ENCODE measurements at places on chromosomes 1 and 21.

DNA sequence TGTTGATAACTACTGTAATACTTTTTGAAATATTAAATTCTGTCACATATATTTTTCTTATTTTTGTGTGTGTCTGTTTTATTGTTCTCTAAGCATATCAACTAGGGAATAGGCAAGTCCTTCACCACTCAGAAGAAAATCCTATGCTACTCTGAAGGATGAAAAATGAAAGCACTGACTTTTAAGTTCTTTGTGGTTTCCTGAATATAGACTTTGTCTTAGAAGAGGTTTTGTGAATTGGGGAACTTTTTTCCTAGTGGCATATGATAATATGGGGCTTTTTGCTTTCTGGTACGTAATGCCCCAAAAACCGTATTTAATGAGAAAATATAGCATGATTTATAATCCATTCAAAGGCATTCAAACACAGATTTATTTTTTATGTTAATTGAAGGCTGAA lies 136.0 kb downstream of the SNX7 start:
- DNase-seq: no peak

GRCh38 chr21:31624181-31624580 lies 35.3 kb upstream of the SOD1 start:
- DNase-seq: no peak

DNA sequence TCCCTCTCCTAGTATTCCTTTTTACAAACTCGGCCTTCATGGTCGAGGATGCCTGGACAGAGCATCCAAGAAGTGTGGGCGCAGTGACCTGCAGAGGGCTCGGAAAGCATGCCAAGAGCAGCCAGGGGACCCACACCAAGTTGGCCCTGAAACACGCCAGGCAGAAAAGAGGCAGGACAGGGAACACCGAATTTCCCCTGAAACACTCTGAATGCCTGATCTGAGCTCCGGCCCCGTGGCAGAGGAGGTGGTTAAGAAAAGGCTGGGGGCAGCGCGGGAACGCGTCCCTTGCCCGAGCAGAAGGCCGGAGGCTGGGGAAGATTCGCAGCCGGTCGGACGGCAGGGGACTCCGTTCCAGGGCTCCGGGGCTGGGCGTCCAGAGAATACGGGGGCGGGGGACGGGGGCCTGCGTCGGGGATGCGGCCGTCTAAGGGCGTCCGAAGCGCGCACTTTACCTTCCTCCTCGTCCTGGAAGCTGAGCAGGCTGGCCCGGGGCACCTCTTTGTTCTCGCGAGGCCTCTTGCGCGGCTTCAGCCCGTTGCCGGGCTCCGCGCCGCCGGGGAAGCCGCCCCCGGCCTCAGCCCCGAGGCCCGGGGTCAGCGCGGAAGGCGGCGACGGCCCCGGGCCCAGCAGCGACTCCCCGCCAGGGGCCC lies 558 bp downstream of the PAXBP1 start:
- peak; percentile 36 for DNase-seq

DNA sequence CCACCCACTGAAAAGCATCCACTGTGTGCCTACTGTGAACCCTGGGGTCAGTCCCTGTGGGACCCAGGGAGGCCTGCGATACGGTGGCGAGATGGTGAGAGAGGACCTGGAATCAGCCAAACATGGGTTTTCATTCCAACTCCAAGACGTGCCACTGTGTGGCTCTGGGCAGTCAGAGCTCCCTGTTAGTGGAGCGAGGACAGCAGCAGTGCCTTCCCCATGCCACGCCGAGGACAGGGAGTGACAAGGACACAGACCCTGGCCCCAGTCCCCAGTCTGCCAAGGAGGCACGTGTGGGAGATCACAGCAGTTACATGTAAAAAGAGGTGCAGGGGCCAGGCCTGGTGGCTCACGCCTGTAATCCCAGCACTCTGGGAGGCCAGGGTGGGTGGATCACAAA lies 50.9 kb upstream of the TMEM51 start:
- no peak for DNase-seq

DNA sequence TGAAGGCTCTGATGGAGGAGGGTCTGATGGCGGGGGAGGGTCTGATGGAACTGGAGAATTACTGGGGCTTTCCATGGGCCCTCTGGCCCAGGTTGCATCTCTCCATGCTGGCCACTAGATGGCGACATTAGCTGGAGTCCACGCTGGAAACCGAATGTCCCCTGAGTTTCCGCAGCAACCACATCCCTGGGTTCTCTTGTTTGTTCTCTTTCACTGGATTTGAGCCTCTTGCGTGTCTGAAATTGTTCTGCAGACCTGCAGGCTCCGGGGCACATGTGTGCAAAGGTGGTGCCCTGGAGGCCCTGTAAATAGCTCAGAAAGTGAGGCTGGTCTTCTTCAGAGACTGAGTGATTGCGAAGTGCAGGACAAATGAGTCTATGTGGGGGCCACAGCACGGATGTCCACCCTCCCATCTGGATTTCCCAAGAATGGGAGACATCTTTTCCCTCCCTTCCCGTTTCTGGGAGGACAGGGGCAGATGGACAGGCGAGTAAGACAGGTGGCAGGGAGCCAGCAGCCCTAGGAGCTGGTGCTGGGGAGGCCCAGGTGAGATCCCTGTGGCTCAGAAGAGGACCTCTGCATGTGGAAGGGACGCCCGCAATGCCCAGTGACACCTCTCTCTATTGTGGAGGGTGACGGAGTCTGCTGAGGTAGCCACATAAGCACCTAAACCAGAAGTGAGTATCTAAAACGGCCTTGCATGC lies 73.2 kb upstream of the ABCG1 start:
- DNase-seq: peak; percentile 21

DNA sequence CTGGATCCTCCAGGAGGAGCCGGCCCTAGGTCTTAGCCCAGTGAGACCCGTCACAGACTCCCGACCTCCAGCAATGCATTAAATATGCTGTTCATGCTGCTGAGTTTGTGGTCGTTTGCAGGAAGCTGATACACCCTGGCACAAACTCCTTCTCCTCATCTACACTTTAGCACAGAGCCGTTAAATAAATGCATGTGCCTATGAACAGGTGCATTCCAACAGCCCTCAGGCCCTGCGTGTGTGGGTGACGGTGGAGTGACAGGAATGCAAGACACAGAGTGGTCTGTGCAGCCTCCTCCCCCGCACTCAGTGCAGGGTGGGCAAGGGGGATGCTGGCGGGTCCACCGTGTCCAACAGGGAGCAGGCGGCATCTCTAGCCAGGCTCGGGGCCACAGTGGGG lies 106.6 kb upstream of the TMPRSS2 start:
- DNase-seq: peak; percentile 68

- DNase-seq: no peak
Observed at GRCh38 chr1:110068646-110069403, 1.6 kb downstream of the ALX3 start.

- no peak for DNase-seq
Observed at GRCh38 chr1:86104606-86105532, 51.7 kb downstream of the COL24A1 start.

GRCh38 chr1:65343286-65343685 lies 33.9 kb downstream of the DNAJC6 start:
- DNase-seq: peak; percentile 51

- no peak for DNase-seq
Observed at GRCh38 chr1:206074839-206075238, 21.9 kb downstream of the RHEX start.

GRCh38 chr1:60331647-60332046 lies 258.1 kb upstream of the C1orf87 start:
- no peak for DNase-seq

- DNase-seq: peak; percentile 43
Observed at GRCh38 chr1:223513309-223513708, 120.1 kb downstream of the CCDC185 start.

GRCh38 chr1:205746757-205747412 lies 3.1 kb downstream of the NUCKS1 start:
- peak; percentile 8 for DNase-seq

DNA sequence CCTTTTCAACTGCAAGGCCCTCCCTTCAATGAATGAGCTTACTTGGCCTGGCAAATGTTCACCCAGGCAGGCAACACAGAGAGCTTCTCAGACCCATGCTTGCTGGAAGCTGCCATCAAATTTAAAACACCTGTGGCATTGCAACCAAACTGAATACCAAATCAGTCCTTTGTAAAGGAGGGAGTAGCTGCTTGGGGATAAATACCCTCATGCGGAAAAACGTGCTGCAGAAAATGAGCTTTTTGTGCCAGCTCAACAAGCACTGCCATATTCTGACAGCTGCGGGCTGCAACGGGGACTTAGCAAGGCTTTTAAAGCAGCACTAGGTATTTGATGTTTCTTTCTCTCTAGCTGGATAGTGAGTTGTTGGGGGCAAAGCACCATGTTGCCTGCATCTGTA lies 119.7 kb downstream of the PLPPR4 start:
- no peak for DNase-seq

GRCh38 chr1:117591252-117591651 lies 14.6 kb upstream of the TENT5C start:
- peak; percentile 6 for DNase-seq

- DNase-seq: no peak
Observed at GRCh38 chr1:117037802-117038201, 22.3 kb upstream of the TTF2 start.

GRCh38 chr1:153495536-153495935 lies 35.1 kb upstream of the S100A7 start:
- no peak for DNase-seq

- no peak for DNase-seq
Observed at GRCh38 chr21:35861661-35862060, 198.7 kb downstream of the SETD4 start.

- peak; percentile 10 for DNase-seq
Observed at GRCh38 chr1:66834926-66835325, 33.9 kb upstream of the INSL5 start.

DNA sequence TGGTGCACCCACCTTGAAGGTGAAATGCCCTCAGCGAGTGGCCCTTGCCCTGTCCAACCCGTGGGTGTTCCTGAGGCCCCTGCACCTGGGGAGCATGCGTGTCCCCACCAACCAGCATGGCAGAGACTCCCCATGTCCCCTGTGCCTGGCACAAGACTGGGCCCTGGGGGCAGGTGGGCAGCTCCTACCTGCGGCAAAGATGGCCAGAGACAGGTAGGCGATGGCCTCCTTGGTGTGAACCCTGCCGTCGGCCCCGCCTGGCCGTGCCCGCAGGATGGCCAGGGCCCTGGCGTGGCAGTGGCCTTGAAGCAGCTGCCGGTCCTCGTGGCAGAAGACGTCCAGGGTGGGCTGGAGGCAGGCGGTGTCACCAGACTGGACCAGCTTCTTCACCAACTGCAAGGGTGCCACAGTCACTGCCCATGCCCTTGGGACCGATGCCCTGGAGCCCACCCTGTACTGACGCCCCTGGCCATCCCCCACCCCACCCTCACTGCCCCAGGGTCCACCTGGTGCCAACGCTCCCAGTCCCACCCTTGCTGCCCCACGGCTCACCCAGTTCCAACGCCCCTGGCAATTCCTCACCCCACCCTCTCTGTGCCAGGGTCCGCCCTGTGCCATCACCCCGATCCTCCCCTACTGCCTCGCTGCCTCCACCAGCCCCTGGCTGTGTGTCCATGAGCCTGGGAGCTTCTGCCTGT lies 15.7 kb downstream of the TTC34 start:
- DNase-seq: no peak

GRCh38 chr21:36079010-36079649 lies 9.3 kb downstream of the CBR1 start:
- peak; percentile 49 for DNase-seq

GRCh38 chr1:213389061-213389581 lies 338.1 kb downstream of the RPS6KC1 start:
- no peak for DNase-seq

Measured in renal cortical epithelial cell (primary cell).